NCI-H69 (cell line): ENCODE measurements at places on chromosomes 16 and 17.
A peak's percentile ranks its signal among the peaks of the same experiment; 100 is the strongest.

GRCh38 chr16:4512473-4512872 is 26.1 kb downstream of the CDIP1 start:
- DNase-seq, result no peak

DNA sequence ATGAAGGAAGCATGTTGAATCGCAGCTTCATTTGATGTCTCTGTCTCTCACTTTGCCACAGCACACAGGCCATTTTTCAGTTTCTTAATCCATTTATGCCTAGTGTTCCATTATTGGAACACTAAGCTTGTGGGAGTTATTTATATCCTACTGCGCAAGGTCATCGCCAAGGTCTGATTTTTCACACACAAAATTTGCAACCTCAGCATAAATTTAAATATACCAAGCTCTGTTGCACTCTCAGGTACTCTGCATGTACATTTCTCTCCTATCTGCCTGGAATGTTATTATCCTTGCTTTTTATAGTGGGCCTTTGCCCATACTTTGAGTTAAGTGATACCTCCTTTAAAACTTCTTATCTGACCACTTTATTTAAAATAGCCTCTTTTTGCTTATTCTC is 519.2 kb upstream of the TOM1L1 start:
- DNase-seq, result no peak

DNA sequence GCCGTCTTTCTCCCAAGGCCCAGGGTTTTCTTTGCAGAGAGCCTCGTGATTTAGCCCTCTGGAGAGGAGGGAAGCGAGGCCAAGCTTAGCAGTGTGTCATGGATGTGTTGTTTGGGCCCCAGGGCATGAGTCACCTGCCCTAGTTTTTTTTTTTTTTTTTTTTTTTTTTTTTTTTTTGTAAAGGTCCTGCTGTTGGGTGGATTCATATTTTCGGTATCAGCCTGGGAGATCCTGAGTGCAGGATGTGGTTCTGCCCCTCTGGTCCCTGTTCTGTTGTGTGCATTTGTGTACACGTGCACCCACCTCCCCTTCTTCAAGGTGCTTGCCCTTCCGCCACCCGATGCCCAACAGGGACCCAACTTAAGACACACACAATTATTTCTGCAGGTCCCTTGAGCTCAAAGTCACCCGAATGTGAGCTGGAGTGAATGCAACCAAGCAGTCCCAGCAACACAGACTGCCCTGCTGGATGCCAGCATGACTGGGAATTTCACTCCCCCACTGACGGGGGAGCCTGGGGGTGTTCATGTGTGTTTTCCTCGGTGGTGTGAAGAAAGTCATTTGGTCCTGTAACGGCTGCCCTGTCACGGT is 265.8 kb upstream of the TNRC6C start:
- DNase-seq, result no peak

DNA sequence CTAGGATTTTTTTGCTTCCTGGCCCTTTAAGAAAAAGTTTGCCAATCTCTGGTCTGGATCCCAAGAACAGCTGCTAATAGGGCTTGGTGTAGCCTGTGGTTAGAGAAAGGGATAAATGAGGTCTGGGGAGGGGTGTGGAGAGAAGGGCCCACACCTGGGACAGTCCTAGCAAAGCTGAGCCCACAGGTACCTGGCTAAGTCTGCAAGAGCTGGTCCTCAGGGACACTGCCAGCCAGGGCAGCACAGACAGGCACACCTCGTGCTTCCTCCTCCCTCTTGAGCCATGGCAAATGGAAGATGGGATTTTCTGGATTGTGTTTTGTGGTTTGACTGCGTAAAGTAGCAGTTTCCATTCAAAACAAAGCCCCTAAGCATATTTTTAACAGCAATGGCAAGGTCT is 217.5 kb downstream of the SOX9 start:
- DNase-seq, result no peak

GRCh38 chr17:79558091-79558900 is 52.6 kb downstream of the RBFOX3 start:
- DNase-seq, result no peak

- peak; percentile 94 for DNase-seq
These were observed at the start of gene ZNF205 for GRCh38 chr16:3112058-3112880. TSS of gene ZNF205 (plus strand) at chr16:3112586. CDS start at chr16:3113431, 845 bp downstream.

DNA sequence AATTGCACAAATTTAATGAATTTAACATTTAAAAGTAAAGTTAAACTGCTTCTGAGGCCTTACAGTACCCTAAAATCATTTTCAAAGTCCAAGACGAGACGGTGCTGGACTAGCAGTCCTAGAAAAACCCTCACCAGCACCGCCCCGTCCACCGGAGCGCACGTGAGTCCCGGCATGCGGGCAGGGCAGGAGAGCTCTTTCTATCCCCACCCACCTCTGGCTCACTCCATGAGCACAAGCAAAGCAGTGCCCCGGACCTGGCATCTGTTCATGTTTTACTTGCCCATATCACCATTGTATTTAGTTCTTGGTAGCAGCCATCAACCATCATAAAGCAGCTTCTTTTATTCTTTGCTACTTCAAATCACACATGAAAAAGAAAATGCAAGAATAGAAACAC is 41.7 kb downstream of the ANKRD11 start:
- no peak for DNase-seq

DNA sequence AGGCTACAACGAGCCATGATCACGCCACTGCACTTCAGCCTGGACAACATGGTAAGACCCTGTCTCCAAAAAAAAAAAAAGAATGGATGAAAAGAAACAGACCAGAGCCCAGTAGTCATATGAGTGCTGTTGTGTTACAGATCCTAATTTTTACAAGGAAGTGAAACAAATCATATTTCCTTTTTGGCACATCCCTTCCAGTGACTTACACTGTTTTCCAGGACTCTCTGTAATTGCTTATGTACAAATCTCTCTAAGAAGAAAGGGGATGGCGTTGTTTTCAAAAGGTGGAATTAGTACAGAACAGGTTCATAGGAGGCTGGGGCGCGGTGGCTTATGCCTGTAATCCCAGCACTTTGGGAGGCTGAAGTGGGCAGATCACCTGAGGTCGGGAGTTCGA is 19.8 kb upstream of the ZNF594 start:
- no peak for DNase-seq

- DNase-seq, result no peak
These were observed 15.7 kb downstream of the CDRT4 start for GRCh38 chr17:15451680-15452079.

DNA sequence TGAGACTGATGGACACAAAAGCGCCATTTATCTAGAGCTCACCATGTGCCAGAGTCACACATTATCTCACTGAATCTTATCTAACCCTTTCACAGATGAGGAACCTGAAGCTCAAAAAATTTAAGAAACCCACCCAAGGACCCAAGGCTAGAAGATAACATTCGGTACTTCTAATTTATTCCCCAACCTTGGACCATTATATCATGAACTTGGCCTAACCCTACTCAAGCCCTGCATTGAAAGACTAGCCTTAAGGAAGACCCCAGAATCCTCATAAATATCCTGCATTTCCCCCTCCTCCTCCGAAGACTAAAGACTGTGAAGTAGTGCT is 548 bp upstream of the DYNC1LI2 start:
- no peak for DNase-seq

- DNase-seq, result peak; percentile 29
These were observed 20.6 kb downstream of the ADORA2B start for GRCh38 chr17:15965528-15965927.

DNA sequence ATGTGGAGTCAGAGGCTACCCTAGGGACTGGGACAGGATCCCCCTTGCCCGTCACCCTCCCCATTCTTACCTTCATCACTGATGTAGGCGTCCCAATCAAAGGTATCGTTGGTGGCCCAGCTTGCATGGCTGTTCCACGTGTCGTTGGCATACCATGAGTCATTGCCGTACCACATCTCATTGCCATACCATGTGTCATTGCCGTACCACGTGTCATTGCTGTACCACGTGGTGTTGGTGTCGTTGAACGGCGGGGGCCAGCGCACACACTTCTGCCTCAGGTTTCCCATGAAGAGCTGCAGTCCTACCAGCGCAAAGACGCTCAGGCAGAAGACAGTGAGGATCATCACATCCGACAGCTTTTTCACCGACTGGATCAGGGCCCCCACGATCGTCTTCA is 4.8 kb downstream of the SCN4A start:
- DNase-seq, result no peak

GRCh38 chr17:39081851-39082250 is 69.6 kb downstream of the PLXDC1 start:
- DNase-seq, result peak; percentile 92

DNA sequence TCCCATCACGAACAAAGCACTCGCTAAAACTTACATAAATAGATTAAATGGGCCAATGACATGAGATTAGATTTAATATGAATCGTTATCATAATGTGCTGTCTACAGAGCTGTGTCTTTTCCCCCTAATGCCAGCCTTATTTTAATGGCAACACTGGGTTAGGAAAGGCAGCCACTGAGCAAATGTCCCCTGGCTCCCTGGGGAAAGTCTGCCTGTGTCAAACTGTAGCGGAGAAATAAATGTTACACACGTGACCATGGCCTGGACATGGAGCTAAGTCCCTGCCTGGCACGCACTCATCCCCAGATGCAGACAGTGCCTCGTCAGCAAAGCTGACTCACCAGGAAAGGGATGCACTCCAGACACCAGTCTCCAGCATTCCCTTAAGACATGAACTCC is 61.3 kb upstream of the SDK2 start:
- peak; percentile 38 for DNase-seq

DNA sequence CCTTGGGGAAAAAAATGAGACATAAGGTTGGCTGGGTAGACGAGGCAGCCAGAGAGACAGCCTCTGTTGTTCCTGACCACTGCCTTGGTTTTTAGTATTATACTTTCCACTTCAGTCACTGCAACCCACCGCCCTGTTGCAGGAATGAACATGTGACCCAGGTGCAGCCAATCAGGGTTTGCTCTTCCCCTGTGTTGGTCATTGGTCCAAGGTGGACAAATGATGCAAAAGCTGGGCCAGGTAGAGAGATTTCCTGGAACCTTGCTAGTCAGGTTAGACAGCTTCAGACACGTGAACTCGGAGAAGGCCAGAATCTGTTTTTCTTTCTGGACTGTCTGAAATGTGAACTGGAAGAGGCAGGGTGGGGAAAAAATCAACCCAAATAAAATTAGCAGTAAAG is 452.4 kb upstream of the RBFOX1 start:
- DNase-seq, result no peak

DNA sequence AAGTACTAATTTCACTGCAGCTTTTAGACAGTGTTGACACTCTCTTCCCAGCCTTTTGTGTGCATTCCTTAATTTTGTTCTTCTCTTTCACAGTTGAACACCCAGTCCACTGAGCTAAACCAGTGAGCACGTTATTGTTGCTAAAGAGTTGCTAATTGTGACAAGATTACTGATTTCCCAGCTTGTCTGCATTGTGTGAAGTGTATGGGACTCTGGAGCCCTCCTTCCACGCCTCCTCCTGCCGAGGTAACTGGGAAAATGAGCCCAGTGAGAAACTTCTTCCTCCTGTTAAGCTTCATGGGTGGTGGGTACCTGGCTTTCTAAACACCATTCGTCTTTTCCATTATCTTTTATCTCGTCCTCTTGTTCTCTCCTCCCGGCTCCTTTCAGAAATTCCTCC is 29.8 kb upstream of the DNAH17 start:
- DNase-seq, result no peak
